GM10248 (cell line): ENCODE measurements at places on chromosomes 3 and 15.

GRCh38 chr3:10459954-10460754, 45.2 kb downstream of the ATP2B2 start:
- DNase-seq = peak; percentile 62

DNA sequence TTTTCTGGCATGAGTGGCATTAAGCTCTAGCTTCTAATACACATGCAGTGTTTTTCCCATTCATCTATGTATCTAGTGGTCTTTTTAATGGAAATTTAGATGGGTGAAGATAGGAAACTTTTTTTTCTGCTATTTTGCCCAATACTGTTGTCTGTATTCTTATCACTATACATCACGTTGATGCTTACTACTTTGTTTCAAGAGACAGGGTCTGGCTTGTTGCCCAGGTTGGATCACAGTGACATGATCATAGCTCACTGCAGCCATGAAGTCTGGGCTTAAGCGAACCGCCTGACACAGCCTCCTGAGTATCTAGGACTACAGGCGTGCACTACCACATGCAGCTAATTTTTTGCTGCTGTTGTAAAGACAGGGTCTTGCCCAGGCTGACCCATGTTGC, 84.6 kb downstream of the PEAK1 start:
- no peak for DNase-seq

DNA sequence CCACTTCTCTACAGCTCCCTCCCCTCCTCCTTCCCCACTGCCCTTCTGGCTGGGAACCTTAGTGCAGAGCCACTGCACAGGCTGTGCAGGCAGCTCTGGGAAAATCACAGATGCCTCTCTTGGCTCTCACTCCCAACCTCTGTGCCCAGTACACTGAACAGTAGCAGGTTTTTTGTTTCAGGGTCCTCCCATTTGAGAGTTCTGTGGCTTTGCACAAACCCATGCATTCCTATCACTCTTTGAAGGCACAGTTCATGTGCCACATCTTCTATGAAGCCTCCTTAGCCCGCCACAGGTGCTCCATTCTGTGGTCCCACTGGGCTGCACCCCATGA, 103.9 kb downstream of the SNRK start:
- DNase-seq = no peak

GRCh38 chr3:7272203-7272602, 411.3 kb downstream of the GRM7 start:
- no peak for DNase-seq

GRCh38 chr3:66397745-66398144, 103.1 kb downstream of the LRIG1 start:
- DNase-seq = no peak

DNA sequence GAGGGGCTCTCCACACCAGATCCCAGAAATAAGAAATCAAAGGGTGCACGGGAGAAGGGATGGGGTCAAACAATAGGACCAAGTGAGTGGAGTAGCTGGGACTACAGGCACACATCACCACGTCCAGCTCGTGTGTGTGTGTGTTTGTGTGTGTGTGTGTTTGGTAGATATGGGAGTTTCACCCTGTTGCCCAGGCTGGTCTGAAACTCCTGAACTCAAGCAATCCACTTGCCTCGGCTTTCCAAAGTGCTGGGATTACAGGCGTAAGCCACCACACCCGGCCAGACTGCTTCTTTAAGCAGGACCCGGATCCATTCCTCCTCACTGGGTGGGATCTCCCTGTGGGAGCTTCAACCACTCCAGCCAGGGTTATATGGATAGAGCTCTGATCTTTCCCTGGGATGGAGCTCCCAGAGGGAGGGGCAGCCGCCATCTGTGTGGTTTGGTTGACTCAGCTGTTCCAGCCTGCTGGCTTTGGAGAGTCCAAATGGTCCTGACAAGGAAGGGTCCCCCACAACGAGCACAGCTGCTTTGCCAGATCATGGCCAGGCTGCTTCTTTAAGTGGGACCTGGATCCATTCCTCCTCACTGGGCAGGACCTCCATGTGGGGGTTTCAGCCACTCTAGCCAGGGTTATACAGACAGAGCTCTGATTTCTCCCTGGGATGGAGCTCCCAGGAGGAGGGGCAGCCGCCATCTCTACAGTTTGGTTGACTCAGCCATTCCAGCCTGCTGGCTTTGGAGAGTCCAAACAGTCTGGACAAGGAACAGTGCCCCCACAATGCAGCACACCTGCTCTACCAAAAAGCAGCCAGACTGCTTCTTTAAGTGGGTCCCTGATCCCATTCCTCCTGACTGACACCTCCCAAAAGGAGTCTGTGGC, 9.1 kb upstream of the AVEN start:
- no peak for DNase-seq

DNA sequence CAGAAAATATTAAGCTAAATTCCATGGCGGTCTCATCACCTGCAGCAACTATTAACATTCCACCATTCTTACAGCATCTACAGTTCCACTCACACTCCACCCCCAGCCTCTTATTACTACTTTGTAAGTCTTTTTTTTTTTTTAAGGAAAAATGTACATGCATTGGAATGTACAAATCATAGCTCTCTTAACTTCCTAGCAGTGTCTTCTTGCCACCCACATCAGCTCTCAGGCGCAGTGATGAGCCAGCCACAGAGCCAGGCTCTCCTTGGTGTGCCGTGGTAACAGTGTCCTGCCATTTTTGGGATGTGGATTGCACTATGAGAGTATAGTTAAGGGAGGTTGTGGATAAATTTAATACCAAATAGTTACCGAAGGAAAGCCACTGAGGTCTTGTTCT, 17.8 kb downstream of the ABHD17C start:
- no peak for DNase-seq

DNA sequence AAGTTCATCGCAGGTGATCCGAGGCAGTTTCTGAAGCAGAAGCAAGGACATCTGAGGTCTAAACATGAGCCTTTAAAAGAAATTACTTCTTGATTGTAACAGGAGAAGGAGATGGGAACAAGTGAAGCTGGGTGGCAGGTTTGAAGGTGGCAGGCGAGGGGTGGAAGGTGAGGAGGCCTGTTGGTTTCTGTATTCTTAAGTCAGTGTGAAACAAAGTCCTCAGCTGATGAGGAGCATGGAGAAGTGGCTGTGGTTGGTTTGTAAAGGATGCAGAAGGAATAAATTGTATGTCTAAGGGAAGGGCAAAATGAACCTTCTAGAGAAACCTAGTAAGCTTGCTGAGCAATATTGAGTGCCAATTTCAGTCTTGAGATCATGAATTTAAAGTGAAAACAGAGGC, 298.8 kb downstream of the CHST2 start:
- no peak for DNase-seq

- DNase-seq = no peak
Measured at GRCh38 chr3:194596906-194597305, 36.3 kb downstream of the TMEM44 start.

- peak; percentile 16 for DNase-seq
Measured at GRCh38 chr3:114428044-114428595, 134.3 kb downstream of the TIGIT start.

DNA sequence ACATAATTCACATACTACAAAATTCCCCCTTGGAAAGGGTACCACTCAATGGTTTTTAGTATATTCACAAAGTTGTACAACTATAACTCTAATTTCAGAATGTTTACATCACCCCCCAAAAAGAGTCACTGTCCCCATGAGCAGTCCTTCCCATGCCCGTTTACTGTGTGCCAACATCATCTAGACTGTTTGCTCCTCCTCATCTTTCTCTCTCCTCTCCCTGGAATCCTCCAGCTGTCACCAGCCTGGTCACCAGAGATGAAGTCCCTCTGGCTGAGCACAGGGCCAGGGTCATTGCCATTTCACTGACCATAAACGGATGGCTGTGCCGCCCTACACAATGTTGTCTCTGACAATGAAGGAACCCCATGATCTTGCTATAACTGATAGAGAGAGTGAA, 45.2 kb downstream of the C2CD4B start:
- DNase-seq = no peak
